ENCODE measurements at places on chromosomes 13 and 19.

GRCh38 chr19:27684293-27684692 lies 1528.7 kb downstream of the UQCRFS1 start:
- DNase-seq: no peak

DNA sequence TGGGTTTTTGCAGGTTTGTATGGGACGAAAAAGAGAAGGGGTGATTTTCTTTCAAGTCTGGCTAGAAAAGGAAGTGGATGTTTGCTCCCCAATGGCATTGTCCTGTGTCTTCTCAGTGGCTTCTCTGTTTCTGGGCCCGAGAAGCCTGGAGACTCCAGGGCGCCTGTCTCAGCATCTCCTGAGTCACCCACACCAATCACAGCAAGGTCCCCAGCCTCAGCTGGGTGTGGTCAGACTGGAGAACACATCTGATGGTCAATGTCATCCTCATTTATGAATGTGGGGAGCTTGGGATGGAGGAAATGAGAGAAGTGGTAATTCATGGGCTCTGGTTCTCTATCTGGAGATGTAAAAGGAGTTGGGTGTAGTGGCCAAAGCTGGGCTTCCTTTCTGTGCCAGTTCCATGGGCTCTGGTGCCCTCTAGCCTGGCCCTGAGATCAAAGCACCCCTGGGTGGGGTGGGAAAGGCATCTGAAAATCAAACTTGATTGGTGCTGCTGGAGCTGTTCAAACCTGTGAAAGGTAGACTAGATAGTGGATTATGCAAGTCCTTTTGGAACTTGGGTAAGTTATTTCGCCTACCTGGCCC lies 13.4 kb downstream of the RASL11A start:
- peak; percentile 67 for DNase-seq

DNA sequence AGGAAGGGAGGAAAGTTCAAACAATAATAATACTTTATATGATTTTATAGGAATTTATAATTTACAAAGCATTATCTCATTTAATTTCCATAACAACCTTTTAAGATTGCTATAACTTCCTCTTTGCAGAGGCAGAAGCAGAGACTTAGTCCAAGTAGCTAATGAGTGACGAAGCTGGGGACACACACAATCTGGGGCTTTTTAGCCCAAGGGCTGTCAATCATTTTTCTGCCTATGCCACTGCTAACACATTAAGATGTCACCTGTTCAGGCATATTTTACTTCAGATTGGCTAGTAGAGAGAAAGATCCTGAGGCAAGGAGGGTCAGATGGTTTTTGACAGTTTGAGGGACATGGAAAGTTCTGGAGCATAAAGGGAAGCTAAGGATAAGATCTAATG lies 12.6 kb downstream of the SCEL start:
- no peak for DNase-seq

DNA sequence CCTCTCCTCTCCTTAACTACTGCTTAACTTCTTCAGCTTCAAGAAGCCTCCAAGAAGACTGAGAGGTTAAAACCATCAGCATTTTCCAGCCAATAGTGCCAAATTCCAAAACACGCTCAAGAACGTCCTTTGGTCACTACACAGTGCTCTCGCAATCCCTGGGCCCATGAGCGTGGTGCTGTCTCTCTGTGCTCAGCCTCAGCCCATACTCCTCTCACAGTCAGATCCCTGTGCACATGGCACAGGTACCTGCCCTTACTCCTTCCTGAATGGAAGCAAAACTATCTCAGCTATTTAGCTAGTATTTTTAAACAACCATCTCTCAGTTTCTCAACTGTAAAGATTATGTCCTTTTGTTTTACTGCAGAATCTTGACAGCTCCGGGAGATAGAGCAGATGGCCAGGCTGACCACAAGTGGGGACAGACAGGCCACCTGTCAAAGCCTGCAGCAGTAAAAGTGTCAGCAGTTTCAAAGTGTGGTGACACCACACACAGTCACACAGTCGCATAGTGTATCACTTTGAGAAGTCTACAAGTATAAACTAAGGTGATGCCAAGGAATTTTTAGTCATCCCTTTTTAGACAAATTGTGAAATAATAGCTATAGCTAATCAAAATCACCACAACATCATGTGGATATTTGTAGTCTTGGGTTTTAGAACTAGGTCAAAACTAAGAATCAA lies 35.7 kb downstream of the DZIP1 start:
- peak; percentile 6 for DNase-seq

GRCh38 chr19:35908973-35909683 lies 1.0 kb upstream of the TYROBP start:
- DNase-seq: no peak

DNA sequence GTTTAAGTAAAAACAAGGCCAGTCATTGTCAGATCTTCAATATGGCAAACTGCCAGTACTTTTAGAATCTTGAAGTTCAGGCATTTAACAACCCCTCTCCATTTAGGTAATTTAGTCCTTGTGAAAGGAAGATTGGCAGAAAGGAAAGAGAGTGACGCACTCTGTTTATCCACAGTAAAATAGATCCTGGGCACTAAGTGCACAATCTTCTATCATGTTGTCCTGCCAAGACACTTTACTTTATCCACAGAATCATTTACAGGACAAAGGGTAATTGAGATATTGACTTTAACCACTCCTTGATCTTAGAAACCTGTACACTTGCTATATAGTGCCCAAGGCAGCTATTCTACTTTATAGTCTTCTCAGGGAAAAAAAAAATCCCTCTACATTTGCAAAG lies 786.4 kb upstream of the SLITRK1 start:
- no peak for DNase-seq

DNA sequence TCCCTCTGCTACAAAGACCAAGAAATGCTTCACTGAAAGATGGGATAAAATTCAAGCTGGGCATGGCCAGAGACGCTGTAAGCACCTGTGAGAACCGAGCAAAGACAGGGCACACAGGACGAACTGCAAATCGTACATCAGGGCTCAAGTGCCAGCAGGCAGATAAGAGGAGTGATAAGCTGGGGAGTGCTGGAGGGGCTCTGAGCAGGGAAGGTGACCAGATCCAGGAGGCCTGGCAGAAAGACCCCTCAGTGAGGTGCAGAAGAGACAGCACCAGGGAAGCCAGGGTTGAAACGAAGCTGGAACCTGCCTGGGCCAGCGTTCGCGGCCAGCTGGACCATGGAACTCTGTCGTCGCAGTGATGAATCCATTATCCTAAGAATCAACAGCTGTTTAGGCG lies 10.2 kb downstream of the RAB20 start:
- DNase-seq: no peak

- no peak for DNase-seq
These were observed 1.6 kb upstream of the SLC7A10 start for GRCh38 chr19:33227242-33227650.

GRCh38 chr13:37074703-37075102 lies 15.2 kb upstream of the SUPT20H start:
- DNase-seq: peak; percentile 68

- no peak for DNase-seq
These were observed 28.7 kb downstream of the DHX34 start for GRCh38 chr19:47377801-47378200.

GRCh38 chr19:45100846-45101252 lies 7.9 kb downstream of the PPP1R37 start:
- DNase-seq: no peak

- no peak for DNase-seq
These were observed 28.7 kb downstream of the COL5A3 start for GRCh38 chr19:9981406-9982260.

GRCh38 chr13:27101847-27102246 lies 69.8 kb downstream of the USP12 start:
- DNase-seq: no peak

DNA sequence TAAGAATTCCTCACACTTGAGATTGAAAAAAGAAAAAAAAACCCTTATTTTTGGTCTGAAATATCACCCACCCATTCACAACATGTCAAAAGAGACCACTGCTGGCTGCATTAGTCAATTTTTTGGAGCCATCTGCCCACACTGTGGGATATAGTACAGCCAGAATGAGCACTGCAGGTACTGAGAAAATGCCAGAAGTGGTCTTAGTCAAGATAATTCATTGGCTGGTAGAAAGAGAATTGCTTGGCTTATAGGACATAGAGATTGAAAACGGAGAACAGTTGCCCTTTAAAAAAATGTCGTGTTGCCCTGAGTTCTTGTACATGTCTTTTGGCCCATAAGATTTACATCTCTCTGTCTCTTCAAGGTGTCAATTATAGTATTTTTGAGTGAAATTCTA lies 1899.5 kb downstream of the OLFM4 start:
- no peak for DNase-seq

Measured in DMS53 (cell line).